MCF 10A (cell line): ENCODE measurements at places on chromosomes 11 and 22. TPM values are rescaled to one million over a fixed set of nuclear protein-coding genes. Genes with fewer than 3 reads are reported as not detected.
A peak's percentile ranks its signal among the peaks of the same experiment; 100 is the strongest.

- DNase-seq, result peak; percentile 27
Measured at GRCh38 chr11:100961633-100962032, 168.0 kb downstream of the PGR start.

SSTR3 gene
- not detected in 2 replicates for total RNA-seq

ART1 gene
- not detected in 2 replicates for total RNA-seq

BACE1 gene
- 15.8 and 18.1 TPM in 2 replicates for total RNA-seq

MAJIN gene
- total RNA-seq, result not detected in 2 replicates

GRCh38 chr22:16937811-16938210 lies 70.2 kb downstream of the GAB4 start:
- no peak for DNase-seq

- no peak for DNase-seq
Measured at GRCh38 chr11:68843052-68843561, 1.4 kb upstream of the CPT1A start.

DNA sequence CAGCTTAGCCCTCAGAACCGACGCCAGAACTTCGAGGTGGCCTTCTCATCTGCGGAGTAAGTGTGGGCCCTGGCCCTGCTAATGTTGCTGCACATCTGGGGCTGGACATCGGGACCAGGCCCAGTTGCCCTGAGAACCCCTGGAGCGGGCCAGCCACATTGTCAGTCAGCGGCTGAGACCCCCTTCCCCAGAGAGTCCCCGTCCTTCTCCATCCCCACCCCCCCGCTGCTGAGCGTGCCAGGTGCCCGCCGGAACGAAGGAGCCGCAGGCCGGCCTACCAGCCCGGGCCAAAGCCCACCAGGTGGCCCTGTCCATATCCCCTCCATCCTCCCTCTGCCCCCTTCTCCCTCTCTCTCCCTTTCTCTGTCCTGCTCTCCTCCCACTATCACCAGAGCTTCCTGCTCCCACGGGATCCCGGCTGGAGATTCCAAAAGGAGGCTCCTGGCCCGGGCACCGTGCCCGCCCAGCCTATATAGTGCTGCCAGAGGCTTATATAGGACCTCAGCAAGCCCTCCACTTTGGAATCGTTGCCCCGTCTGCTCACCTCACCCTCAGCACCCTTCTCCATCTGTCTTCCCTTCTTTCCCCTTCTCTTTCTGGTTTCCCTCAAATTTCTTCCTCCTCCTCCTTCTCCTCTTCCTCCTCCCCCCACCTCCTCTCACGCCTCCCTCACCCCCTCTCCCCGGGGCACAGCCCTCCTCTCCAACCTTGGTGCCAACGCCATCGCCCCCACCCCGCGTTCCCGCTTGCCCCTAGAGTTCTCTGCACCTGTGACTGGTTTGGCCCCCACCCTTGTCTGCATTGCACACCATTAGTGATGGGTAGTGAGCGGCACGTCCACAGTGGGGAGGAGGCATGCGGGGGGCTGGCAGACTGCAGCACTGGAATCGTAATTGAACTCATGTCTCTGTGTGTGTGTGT lies 7.3 kb downstream of the SELENOM start:
- DNase-seq, result no peak

DNA sequence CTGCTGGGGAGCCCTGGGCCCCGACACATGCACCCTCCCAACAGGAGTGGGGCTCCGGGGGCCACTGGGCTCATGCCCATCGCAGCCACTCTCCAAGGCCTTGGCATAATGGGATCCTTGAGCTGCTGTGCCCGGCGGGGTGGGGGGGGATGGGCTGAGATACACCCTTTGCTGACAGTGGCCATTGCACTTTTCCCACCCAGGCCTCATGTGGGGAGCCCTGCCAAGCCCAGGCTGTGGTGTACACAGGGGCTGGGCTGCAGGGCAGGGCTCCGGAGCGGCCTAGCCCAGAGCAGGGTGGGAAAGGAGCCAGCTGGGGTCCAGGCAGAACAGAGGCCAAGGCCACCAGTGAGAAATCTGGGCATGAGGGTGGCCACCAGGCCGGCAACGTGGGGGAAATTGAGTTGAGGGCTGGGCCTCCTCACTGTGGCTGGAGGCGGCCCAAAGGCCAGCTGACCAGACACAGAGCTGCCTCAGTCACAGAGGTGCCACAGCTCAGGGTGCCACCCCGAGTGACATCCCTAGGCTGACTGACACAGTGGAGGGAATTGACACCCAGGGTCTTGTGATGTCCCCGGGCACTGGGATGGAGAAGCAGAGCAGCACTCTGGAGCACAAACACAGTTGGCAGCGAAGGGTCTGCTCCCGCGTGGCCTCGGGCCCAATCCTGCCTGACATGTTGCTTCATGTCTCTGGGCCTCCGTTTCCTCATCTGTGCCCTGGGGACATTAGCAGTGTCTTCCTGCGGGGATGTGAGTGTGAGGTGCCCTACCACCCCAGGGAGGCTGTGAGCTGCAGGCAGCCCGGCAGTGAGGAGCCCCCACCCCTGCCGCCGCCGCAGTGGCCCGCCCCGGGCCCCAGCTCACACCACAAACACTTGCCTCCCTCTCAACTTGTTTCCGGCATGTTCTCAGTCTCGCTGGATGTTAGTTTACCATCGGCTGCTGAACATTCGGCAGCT lies 30.4 kb downstream of the RTN4R start:
- peak; percentile 20 for DNase-seq

DNA sequence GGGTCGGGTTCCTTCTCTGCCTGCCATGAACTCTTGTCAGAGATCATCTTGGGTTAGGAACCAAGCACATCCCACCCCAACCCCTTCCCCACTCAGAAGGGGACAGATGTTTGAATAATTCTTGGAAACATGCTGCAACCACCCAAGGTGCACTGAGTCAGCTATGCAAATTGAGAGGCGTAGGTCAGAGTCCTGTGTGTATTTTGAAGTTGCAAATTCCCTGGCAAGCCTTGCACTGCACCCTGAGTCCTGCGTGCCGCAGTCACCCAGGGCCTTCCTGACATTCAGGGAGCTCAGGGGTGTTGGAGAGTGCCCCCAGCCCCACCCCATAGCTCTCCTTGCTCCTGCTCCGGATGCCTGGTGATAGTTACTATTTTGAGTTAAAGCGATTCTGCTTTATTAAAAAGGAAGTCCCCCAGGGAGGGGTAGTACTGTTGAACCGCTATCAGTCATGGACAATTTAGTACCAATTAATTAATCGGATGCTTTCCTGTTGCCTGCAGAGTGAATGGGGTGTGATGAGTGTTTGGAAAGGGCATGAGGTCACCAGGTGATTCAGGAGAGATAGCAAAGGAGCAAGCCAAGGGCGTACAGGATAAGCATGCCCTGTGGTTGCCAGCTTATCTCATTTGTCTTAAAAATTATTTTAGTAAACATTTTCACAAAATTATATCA lies 123.7 kb downstream of the GRIK4 start:
- no peak for DNase-seq

DNA sequence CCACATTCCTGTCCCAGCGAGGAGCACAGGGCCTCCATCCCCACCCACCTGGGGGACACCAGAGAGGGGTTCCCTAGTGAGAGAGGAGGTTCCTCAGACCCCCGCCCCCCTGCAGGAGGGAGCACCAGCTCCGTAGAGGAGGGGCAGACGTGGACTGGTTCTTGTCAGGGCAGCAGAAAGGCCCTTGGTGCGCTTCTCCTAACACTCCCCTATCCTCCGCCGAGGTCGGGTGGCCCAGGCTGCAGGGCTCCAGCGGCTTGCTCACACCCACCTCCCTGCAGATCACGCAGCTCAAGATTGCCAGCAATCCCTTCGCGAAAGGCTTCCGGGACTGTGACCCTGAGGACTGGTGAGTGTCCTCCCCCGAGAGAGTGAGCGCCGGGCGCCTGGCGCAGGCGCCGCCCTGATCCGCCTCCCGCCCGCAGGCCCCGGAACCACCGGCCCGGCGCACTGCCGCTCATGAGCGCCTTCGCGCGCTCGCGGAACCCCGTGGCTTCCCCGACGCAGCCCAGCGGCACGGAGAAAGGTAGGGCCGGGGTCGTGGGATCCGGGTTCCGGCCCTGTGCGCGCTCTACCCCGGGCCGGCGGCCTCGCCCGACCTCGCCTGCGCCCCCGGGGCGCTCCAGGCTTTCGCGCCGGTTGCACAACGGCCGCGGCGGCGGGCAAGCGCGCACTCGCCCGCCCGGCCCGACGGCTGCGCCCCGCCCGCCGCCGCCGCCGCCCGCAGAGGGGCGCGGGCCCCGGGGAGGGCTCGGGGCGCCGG lies 5.1 kb downstream of the TBX1 start:
- DNase-seq, result no peak

PNPLA3 gene
- total RNA-seq, result 4.1 and 4.2 TPM in 2 replicates

DNA sequence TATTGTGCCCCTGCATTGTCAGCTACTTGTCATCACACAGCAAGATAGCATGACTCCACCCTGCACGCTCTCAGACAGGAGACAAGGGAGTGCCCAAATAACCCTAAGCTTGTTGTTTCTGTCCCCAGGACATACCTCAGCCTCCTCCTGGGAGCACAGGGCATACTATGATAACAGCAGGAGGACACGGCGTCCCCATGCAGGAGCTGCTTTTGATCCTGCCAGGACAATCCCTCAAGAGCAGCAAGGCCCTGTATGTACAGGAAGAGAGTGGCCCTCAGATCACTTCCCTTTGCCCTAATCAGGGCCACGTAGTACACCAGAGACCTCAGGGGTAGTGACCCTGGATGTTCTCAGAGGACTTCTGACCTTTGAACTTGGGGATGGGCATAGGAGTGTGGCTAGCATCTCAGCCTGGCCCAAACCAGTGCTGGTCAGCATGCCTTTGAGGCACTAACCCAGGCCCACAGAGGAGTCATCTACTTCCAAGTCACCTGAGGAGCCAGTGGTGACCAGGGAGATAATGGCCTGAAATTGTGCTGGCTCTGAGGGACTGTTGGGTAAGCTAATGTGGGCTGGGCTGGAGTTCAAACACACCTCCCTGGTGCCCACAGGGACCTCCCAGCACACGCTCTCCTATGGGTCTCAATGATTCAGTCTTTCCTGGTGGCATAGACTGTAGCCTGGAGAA lies 9.2 kb downstream of the APOA4 start:
- DNase-seq, result no peak

CASP4 gene
- 93.6 and 98.8 TPM in 2 replicates for total RNA-seq

KIAA0930 gene
- 61.9 and 63.4 TPM in 2 replicates for total RNA-seq

LIF gene
- 9.5 and 19.3 TPM in 2 replicates for total RNA-seq

DNA sequence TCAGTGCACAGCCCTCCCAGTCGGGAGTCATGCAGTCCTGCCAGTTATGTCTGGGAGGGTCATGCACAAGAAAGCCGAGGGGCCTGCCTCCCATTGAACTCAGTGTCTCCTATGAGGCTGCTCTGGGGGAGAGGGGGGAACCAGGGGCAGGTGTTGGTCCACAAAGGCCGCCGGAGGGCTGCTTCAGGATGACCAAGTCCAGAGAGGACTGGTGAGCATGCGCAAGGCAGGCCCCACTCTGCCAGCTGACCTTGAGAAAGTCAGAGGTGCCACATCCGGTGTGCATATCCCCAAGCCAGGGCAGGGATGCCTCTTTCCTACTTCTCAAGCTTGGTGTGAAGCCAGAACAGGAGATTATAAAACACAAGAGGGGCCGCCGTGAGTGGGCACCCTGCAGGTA lies 4.4 kb downstream of the SCN4B start:
- DNase-seq, result no peak

PLET1 gene
- not detected in 2 replicates for total RNA-seq

DNA sequence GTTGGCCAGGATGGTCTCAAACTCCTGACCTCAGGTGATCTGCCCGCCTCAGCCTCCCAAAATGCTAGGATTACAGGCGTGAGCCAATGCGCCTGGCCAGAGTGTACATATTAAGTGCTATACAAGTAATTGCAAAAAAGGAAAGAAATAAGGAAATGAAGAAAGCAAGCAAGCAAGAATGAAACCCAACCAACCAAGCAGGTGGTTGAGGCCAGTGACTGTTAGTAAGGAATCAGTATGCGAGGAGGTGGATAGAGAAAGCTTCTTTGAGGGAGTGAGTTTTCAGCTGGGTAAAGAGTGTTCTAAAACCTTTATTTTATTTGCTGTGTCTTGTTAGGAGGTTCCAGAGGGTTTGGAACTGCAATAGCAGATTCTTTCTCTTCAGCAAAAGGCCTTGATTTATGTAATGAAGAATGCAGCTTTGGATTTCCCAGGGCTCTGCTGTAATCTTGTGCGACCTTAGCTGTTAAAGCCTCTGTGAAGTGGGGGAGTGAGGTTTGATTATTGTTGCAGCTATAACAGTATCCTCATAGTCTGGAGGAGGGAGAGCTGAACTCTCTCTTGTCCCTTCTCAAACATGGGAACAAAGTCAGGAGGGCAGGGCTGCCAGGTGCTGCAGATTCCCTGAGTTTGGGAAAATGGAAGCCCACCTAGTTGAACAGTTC lies 5.7 kb downstream of the AMPD3 start:
- no peak for DNase-seq

GRCh38 chr22:17774206-17774925 lies at the start of gene BID:
Gene BID (minus strand): TSS chr22:17774469. CDS start chr22:17750116, 24,353 bp downstream.
- peak; percentile 23 for DNase-seq

DNA sequence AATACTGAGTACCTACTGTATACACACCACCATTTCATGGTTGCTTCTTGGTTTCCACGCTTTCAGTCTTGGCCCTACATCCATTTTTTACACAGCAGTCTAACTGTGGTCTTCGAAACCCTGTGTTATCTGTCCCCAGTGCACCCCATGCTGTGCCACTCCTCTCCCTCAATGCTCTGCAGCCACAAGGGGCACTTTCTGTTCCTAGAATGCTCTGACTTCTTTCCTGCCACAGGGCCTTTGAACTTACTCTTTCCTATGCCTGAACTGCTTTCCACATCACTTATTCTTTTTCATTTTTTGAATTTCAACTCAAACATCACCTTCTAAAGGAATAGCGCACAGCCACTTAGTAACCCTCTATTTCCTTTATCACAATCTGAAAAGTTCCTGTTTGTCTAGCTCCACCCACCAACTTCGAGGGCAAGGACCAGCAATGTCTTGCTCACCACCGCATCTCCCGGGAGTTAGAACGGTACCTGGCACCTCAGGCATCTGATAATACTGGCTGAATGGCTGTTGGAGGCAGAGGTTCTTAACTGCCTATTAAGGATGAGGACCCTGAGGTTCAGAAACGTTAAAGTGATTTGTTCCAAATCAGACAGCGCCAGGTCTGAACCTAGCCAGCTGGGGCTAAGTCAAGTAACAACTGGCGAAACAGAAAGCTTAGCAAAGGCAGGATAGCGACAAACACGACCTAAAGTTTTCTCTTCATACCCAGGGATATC lies 568 bp downstream of the ALG8 start:
- peak; percentile 22 for DNase-seq

DNA sequence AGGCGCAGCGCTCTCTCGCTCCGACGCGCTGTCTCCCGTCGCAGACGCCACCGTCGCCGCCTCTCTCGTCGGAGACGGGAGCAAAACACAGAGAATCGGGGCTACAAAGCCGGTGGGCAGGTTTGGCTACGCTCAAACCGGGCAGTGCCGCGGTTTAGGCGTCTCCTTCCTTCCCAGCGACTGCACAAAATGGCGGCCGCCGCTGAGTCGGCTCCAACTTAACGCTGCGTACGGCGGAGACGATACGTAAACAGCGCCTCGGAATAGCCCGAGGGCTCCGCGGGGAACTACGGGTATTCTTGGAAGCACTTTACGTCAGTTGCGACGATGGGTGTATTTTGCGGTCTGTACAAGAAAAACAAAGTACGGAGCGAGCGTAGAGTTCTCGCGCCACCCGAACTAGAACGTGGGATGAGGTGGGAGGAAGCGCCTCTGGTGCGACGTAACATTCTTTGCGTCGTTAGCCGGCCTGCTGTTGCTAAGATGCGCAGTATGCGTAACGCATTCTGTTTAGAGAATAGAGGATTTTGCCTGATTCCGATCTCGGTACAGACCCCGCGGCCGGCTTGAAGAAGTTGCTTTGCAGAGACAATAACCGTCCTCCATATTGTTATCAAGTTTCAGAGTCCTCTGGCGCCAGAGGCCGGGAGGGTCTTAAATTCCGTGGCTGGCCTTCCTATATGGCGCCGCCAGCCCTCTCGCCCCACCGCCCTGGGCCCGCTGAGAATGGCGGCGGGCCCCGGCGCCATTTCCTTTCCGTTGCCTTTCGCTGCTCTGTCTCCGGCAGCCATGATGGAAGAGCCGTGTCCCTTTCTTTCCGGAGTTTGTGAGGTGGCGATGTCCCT lies at the start of gene DDX17:
TSS of gene DDX17 (minus strand) at position 194 of the 845 bp plus-strand sequence.
- DNase-seq, result peak; percentile 93

POU2F3 gene
- total RNA-seq, result not detected in 2 replicates
